ENCODE measurements at places on chromosomes 5 and 9. TPM values are rescaled to one million over a fixed set of nuclear protein-coding genes. Genes with fewer than 3 reads are reported as not detected.

DNA sequence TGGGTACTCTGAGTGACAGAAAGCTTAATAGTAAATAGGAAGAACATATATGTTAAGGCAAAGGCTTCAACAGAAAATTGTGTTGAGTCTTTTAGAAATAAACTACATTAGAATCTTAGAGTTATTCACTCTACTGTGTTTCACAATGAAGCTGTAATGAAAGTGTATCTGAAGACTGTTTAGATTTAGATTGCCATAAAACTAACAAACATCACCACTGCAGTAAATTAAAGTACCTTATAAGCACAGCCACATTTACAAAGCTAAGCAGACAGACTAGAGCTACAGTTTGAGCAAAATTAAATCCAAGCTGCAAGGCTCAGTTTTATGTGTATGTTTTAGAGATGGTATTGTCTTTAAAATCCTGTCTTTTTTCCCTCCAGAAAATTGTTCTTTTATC is 172.4 kb downstream of the PBX3 start:
- no peak for DNase-seq

DNA sequence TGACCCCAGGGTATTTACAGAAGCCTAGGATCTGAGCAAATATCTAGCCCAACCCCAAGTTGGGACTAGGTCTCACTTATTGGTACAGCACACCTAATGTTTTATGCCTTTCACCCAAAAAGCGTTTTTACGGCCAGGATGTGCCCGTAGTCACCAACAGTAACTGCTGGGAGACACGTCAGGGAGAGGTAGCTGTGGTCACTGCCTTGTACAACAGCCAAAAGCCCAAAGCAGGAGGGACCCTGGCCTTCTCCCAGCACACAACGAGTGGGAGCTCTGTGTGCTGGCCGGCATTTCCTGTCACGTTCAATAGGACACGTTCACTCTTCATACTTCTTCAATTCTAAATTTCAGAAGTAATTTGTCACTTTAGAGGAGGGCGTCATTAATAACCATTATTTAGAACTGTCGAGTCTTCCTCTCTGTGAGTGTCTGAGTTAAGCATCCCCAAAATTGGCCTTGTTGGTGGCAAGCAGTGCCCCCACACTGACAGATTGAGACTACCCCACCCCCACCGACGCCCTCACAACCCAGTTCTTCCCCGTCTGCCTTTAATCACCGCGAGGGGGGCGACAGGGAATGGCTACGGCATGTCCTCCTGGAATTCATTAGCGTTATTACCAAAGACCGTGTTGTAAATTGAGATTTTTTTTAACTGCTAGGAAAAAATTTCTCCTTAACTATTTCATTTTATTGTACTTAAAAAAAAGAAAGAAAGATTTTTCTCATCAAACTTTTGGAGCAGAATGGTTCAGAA is 80.7 kb downstream of the MVB12B start:
- no peak for DNase-seq

GRCh38 chr9:73152953-73153352 is 1.3 kb downstream of the ANXA1 start:
- DNase-seq = no peak

- no peak for DNase-seq
Measured at GRCh38 chr9:4339836-4340560, 40.1 kb upstream of the GLIS3 start.

GRCh38 chr9:126704892-126705766 is 91.4 kb downstream of the LMX1B start:
- DNase-seq = peak; percentile 67

DNA sequence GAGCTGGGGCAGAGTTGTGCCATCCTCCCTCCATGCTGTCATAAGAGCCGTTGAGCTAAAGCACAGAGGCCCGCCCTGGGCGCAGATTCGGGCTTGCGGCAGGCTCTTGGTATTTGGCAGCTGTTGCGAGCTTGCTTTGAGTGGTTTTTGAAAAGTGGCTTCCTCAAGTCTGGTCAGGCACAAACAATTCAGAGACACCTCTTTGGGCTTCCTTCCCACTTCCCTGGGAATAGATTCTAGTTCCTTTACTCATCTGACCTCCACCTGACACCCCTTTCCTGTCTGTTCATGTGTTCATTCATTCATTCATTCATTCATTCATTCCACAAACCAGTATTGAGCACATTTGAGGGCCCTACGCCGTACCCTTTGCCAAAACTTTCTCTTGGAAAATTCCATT is 27.4 kb downstream of the NCS1 start:
- DNase-seq = no peak

DNA sequence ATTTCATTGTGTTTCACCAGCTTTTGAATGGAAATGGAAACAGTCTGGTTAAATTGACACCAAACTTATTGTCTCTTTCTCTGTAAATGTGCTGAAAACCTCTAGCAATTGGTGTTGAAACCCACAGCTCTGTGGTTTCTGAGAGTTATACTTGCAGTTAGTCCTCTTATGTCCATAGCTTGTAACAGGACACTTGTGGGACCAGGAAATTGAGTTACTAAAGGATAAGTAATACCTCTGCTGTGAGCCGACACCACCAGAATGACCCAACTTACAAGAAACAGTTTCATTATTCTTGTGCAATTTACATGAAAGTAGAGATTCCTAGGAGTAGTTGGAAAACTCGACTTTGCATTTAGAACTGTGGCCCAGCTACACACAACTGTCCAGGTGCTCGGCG is 191.5 kb downstream of the CFAP90 start:
- no peak for DNase-seq

- no peak for DNase-seq
Measured at GRCh38 chr9:136672431-136673087, 9.8 kb downstream of the EGFL7 start.

GRCh38 chr9:76652894-76653293 is 111.3 kb upstream of the PCA3 start:
- DNase-seq = no peak

- no peak for DNase-seq
Measured at GRCh38 chr5:165004175-165004574, 1498.8 kb downstream of the MAT2B start.

GRCh38 chr5:157335534-157336422 is 69.9 kb downstream of the CYFIP2 start:
- no peak for DNase-seq

DNA sequence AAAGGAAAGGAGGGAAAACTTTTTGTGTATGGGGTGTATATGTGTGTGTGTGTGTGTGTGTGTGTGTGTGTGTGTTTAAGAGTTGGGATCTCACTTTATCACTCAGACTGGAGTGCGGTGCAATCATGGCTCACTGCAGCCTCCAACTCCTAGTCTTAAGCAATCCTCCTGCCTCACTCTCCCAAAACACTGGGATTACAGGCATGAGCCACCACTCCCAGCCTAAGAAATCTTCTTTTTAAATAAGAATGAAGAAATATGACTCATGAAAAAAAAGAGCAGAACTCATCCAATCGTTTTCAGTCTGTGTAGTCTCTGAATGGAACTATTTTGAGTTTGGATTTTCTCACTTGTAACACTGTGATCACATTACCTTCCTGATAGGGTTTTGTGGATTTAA is 601.5 kb downstream of the ACTL7B start:
- DNase-seq = no peak

DNA sequence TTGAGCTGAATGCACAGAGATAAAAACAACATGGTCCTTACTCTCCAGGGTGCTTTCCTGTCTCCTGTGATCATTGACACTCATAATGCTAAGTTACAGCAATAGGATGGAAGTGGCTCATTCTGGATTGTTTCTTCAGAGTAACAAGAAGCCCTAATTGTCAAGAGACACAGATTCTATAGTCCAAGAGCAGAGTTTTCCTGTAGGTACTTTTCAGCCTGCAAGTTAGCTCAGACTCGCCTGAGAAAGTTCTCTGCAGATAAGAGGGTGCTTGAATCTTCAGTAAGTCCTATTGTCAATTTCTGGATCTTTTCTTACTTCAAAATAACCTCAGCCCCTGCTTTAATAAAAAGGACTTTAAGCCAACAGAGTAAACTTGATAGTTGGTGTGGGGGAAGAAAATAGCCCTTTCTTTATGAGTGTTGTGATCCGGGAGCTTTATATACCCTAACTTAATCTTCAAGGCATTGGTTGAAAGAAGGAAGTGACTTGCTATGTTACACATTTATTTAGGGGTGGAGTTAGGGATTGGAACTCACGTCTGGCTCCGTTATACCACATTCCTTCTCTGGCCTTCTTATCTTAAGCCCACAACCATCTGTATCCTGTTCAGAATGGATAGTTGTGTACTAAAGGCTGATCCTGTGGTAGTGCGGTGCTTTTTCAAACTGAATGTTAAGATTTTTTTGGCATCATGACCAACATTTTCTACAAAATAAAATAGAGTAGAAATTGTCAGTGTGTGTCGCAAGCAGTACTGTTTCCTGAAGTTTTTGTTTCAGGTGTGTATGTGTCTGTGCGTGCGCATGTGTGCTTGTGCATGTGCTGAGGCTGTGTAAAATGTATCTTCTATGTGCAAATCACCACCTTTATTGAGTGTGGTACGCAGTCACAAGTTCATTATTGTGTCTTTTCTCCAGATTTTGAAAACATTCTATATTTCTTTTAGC is 173.9 kb downstream of the WDR70 start:
- peak; percentile 17 for DNase-seq

DNA sequence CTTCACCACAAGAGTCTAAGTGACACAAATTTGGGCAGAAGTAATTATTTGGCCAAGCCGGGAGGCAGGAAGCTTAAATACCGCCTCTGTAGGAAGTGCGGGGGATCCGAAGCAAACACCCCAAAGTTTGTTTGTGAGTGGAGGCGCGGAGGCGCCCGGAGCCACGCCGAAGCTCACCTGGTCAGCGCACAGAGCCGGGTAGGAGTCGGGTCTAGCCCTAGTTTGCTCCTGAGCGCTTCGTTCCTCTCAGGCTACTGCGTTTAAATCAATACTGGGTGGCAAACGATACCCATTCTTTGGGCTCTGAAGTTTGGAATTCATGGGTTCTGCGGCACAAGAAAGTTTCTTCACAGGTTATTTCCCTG is 855 bp downstream of the MCC start:
- peak; percentile 21 for DNase-seq

- DNase-seq = no peak
Measured at GRCh38 chr5:42720251-42720650, 36.4 kb upstream of the CCDC152 start.

DNA sequence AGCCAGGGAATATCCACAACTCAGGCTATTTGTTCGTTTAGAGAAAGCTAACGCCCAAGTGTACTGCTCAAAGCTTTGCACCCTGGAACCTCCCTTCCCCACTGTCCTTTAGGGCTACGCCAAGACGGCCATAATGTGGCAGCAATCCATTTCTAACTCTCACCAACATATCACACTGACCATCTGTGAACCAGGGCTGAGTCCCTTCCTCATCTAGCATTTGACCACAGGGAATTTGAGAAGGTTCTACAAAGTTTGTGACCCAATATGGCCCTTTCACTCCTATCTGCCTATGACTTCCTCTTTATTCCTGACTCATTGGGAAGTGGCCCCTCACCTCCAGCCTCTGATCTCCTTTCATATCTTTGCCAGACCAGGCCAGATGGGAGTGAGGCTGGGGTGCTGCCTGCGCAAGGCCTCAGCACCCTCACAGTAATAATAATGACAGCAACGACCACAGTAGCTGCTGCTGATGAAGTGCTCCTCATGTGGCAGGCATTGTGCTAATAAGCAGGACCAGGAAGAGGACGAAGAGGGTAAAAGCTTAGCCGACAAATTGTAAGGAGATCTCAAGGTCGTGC is 9.3 kb upstream of the ARAP3 start:
- DNase-seq = no peak

DNA sequence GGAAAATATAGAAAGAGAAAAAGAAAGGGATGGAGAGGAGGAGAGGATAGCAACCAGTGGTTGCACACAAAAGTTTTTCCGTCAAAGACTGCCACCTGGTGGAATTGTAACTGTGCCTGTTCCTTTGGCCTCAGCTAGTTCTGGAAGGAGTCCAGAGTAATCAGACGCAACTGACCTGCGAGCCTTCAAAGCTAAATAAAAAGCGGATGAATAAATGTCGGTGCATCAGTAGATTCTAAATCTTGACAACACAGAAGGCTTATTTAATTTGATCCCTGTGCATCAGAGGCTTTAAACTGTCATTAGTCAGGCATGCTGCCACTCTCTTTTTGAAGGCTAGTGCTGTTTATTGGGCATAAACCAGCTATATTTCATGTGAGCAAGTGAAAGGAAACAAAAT is 132.9 kb upstream of the ACO1 start:
- peak; percentile 86 for DNase-seq

DNA sequence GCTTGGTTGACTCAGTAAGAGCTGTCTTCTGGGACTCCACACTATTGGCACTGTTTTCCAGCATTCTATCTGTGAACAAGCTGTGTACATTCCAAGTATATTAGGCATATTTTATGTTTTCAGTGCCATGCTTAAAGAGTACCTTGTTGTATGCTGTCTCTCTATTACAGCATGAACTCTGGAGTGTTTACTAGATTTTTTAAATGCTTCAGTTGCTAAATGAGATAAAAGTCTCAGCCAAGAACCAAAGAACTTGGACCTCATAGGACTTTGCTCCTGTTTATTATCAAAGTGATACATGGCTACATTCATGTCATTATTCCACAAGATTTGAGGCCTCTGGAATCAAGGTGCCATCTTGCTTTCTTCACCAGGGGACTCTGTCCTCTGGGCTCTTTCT is 167.2 kb downstream of the C9orf152 start:
- no peak for DNase-seq

DNA sequence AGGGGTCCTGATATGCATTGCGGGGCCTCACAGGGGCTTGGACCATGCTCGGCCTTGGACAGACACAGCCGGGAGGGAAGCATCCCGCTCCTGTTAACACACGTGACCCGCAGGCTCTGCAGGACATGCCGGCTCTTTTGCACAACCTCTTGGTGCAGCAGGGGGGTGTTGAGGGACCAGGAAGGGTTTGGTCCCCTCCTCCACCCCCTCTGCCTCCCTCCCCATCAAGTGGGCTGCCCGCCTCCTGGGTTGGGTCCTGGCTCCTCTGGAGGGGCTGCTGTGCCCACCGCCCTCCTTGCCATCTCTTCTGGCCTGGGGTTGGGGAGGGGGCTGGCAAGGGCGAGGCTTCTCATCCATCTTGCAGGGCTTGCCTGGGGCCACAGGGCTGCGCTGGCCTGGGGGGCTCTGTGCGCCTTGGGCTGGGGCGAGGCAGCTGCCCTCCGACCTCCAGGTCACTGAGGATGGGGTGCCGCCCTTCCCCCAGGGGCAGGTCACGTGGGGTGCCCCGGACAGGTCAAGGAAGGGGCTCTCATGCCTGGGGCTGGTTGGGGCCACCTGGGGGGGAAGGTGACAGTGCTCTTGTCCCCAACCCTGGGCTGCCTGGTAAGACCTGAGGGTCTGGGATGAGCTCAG is 16.8 kb upstream of the SLC9A3 start:
- DNase-seq = no peak

DNA sequence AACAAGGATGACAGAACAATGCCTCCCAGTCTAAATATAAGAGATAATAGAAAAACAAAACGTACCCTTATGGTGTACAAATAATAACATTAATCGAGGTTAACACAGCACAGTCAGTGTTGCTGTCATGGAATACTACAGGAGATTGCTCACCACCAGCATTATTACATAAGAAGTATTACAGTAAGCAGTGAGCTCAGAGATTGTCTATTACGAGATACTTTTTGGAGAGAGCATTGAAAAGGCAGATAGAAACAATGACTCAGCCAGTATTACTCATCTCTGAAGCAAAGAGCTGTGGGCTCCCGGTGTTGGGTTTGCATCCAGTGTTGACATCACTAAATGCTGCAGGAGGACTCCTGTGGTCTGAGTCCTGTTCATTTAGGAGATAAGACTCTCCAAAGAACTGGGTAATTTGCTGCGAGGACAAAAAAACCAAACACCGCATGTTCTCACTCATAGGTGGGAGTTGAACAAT is 191.9 kb upstream of the SEMA6A start:
- DNase-seq = no peak

Gene SCGB3A2
- polyA plus RNA-seq = 0.48 TPM

Gene ANKRD18B
- polyA plus RNA-seq = 0.93 TPM

Gene TMEM252
- polyA plus RNA-seq = 6.7 TPM

Gene AHRR
- 3.6 TPM for polyA plus RNA-seq

Gene SH3GL2
- polyA plus RNA-seq = 3.9 TPM

Gene MARCOL
- not detected for polyA plus RNA-seq
